ENCODE measurements at places on chromosomes 5 and 9.

DNA sequence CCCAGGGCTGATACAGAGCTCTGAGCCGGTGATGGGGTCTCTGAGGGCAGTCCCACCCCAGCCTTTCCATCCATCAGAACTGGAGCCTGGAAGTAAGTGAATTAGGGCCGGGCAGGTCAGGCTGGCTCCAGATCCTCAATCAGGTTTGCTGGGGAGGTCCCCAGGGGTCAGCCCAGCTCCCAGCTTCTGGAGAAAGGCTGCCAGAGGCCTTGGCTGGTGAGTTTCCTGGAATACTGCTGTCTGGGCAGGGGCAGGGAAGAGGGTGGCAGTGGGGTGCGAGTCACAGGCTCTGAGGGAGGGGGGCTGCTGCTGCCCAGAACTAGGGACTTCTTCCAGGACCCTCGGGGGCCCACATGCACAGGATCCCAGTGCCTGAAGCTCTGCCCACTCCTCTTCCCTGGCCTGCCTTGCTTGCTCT lies 200.6 kb upstream of the MVB12B start:
- DNase-seq: no peak

GRCh38 chr9:90903766-90904424 lies 102.3 kb downstream of the SYK start:
- DNase-seq: no peak

DNA sequence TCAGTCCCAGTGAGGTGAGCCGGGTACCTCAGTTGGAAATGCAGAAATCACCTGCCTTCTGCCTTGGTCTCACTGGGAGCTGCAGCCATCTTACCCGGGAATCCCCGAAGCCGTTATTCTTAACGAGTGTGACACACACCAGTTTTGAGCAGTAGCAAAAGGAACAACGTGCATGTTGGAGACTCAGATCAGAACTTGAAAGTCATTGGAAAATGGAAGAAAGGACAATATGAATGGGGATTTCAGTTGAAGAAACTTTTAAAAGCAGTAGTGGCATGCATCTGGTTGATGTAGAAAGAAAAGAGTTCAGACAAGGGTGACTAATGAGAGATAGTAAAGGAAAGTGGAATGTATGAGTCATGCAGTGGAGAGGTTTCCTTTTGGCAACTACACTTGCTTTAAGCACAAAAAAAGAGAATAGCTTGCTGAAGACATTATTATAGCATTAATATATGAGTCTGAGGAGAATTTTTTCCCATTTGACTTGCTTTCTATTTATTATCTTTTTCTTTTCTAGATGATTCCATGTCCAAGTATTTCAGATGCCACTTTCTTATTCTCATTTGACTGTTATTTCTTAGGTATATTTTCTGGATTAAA lies 44.4 kb upstream of the ANKDD1B start:
- DNase-seq: no peak

DNA sequence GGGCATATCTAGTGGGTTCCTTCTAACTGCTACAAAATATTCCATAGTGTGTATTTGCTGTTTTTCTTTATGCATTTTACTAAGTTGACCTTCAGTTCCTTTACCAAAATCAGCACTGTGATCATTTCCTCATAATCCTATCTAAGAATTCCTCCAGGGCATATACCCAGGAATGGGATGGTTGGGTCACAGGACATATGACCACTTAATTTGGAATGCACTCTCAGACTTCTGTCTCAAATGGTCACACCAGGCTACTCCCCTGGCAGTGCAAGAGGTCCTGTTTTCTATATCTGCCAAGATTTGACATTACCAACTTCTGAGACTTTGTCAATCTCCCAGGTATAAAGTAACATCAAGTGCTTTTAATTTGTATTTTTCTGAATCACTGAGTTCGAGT lies 63.9 kb downstream of the ADAMTS12 start:
- DNase-seq: no peak

GRCh38 chr5:72433522-72433921 lies 73.7 kb downstream of the ZNF366 start:
- DNase-seq: no peak

DNA sequence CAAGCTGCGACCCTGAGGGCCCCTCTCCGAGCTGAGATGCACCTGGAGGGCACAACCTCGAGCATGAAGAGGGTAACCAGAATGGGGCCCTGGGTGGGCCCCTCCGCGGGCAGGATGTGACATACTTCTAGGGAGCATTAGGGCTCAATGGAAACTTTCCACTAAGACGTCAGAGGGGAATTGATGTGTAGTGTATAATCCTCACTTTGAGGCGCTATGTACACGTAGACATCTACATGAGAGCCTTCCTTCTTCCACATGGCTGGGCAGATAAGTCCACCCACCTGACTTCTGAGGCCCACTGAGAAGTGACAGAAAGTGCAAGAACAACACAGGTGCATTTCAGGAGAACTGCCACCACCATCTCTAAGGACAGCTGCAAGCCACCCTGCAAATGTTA lies 61.0 kb downstream of the DAP start:
- no peak for DNase-seq

DNA sequence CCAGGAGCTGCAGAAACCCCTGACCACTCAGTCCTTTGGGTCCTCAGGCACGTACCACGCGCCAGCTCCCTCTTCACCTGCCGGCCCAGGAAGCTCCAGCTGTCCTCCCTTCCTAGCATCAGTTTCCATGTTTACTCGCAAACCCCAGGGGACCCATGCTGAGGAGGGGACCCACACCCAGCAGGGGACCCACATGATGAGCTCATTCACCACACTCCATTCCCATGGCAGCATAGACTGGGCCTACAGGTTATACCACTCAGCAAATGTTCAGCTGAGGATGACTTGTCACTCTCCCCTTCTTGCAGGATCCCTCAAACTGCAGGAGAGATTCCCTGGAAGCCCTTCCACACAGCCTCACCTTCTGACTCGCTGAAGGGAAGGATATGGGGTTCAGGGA lies 73.5 kb upstream of the GALNT10 start:
- DNase-seq: no peak

DNA sequence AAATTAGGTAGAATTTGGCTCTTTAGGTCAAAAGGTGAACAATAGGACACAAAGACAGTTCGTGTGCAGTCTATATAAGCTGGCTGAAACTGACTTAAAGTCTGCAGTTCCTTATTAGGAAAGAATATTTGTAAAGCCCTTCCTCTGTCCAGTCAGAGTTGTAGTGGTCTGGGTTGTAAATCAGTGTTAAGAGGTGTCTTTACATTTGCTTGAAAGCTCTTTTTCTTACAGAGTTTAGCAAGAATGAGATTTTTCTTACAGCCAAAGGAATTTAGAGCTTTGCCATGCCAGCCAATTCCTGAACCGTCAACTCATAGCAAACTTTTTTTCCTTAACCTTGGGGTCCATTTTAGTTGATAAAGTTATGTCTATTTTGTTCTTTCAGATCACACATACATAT lies 786.1 kb upstream of the CTNND2 start:
- DNase-seq: no peak

GRCh38 chr5:24623031-24623430 lies 21.7 kb downstream of the CDH10 start:
- peak; percentile 7 for DNase-seq

DNA sequence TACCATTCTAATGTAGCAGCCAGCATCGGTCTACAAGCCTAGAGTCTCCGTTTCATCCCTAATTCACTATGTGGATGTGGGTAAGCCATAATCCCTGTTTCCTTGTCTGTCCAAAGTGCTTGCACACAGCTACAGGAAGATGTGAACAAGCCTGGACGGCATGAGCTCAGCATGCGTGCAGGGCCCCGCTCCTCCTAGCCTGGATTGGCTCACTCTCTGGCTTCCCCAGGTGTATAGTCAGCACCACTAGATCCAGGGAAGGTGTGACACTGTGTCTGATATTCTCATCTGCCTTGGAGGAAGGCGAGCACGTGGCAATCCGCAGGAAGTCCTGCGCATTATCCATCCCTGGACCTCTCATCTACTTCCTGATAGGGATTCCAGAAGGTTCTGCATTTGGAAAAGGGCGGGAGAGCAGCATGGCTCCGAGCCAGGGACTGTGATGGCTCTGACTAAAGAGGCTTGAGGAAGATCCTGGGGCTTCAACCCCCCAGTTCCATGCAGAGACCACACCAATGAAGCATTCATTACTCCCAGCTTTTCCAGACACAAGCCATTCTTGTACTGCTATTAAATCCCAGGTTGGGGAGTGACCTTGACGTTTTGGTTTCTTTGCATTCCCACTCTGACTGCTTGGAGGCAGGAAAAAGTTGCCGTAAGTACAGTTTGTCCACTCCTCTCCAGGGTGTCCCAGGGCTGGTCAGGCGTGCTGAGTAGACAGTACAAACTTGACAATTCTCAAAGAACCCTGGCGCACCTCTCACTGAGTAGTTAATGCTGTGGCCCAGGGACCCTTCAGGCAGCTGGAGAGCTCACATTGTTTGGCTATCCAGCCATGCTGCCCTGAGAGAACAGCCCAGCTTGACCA lies 65.6 kb downstream of the PSD2 start:
- no peak for DNase-seq

DNA sequence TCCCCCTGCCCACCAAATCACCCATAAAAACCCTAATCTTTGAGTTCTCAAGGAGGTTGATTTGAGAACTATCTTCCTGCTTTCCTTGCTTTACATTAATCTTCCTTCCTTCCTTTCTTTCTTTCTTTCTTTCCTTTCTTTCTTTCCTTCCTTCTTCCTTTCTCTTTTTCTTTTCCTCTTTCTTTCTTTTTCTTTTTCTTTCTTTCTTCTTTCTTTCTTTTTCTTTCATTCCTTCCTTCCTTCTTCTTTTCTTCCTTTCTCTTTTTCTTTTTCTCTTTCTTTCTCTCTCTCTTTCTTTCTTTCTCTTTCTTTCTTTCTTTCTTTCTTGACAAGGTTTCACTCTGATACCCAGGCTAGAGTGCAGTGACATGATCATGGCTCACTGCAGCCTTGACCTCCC lies 67.3 kb upstream of the CEMIP2 start:
- no peak for DNase-seq

- DNase-seq: no peak
Observed at GRCh38 chr5:54176066-54176830, 134.1 kb downstream of the ARL15 start.

DNA sequence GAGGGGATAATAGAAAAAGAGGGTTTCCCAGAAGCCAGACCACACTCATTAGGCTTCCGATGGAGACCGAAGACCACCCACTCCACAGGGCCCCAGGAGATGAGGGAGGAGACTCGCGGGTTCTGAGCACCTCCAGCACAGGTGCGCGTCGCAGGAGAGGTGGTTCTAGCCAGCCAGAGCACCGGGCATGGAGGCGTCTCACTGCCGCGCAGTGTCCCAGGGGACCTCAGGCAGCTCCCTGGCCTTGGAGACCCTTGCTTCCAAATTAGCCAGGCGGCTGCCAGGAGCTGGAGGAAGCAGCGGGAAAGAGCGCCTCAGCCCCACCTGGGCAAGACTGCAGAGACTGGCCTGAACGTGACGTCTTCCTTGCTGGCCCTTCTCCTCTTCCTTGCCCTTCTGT lies 115.4 kb upstream of the FBXL7 start:
- no peak for DNase-seq

DNA sequence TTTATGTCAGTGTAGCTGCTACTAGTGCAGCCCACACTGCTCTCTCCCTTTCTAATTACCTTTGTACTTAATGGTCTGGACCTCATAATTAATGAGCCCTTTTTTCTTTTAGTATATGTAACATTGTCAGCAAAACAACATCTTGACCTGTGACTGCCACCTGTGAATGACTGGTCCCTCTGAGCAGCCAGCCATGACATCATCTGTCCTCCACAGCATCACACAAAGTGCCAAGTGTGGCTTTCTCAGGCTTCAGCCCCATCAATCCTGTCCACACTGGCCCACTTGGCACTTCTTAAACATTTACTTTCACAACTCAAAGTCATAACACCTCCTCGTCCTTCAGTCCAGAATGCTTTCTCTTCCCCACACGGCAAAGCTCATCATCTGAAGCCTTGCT lies 104.7 kb downstream of the GPR21 start:
- DNase-seq: no peak

GRCh38 chr5:20023686-20024180 lies 35.7 kb upstream of the CDH18 start:
- DNase-seq: no peak

- DNase-seq: no peak
Observed at GRCh38 chr9:71364186-71364955, 242.9 kb upstream of the TRPM3 start.

DNA sequence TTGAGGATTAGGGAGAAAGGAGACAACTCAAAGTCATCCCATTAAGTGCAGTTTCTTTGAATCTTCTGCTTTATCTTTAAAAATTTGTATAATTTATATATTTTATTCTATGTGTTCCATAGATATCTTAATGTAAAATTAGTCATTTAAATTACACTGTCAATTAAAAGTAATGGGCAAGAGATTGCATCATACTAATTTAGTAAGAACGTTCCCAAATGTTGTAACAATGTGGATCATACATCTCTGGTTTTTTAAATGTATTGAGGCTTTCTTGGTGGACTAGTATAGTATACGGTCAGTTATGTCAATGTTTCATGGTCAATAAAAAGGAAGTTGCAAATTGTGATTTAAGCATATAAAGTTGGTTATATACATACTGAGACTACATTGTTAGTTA lies 6.2 kb downstream of the TSLP start:
- DNase-seq: no peak

- DNase-seq: no peak
Observed at GRCh38 chr5:146072595-146072994, 32.8 kb downstream of the PLAC8L1 start.

DNA sequence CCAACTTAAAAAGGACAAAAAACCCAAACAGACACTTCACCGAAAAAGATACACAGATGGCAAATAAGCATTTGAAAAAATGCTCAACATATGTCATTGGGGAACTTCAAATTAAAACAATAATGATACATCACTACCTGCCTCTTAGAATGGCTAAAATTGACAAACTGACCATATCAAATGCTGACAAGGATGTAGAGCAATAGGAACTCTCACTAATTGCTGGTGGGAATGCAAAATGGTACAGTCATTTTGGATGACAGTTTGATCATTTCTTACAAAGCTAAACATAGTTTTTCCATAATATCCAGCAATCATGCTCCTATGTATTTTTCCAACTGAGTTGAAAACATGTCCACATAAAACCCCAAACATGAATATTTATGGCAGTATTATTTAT lies 58.9 kb upstream of the RAPGEF6 start:
- DNase-seq: no peak

DNA sequence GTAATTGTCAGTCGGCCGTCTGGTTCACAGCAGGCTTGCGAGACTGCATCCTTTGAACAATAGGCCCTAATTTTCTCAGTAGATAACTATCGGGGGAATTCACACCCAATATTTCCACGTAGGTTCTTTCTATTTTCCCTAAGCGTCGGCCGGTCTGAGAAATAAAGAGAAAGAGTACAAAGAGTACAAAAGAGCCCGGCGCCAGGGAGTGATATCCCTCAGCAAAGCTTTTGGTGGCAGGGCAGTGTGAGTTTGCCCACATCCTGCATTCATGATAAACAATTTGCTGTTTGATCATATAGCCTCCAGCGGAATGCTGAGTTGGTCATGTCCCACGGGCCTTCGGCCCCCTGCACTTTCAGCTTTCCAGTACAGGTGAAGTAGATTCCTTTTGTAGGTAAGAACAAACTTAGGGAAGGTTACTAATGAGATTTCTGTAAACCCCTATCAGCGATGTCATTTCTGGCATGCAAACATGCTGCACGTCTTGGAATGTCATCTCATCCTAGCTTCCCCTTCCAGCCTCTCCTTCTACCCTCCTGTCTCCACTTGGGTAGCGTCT lies 4.7 kb upstream of the PTGR1 start:
- DNase-seq: no peak

- no peak for DNase-seq
Observed at GRCh38 chr9:126169736-126170135, 156.9 kb upstream of the MVB12B start.
